ENCODE measurements at places on chromosomes 3 and 15.

GRCh38 chr15:86154705-86155104 lies 75.0 kb downstream of the AGBL1 start:
- no peak overlapping the region for H3K4me3 ChIP-seq
- no peak overlapping the region for H3K27ac ChIP-seq
- no peaks in the 10 kb centered on the region for H3K27me3 ChIP-seq
- DNase-seq: no peak
- H3K36me3 ChIP-seq: no peaks in the 10 kb centered on the region
- no peaks in the 10 kb centered on the region for H3K4me1 ChIP-seq

- no peak for DNase-seq
- no peaks in the 10 kb centered on the region for H3K36me3 ChIP-seq
These were observed 495.8 kb downstream of the GABRG3 start for GRCh38 chr15:27466758-27467157.

DNA sequence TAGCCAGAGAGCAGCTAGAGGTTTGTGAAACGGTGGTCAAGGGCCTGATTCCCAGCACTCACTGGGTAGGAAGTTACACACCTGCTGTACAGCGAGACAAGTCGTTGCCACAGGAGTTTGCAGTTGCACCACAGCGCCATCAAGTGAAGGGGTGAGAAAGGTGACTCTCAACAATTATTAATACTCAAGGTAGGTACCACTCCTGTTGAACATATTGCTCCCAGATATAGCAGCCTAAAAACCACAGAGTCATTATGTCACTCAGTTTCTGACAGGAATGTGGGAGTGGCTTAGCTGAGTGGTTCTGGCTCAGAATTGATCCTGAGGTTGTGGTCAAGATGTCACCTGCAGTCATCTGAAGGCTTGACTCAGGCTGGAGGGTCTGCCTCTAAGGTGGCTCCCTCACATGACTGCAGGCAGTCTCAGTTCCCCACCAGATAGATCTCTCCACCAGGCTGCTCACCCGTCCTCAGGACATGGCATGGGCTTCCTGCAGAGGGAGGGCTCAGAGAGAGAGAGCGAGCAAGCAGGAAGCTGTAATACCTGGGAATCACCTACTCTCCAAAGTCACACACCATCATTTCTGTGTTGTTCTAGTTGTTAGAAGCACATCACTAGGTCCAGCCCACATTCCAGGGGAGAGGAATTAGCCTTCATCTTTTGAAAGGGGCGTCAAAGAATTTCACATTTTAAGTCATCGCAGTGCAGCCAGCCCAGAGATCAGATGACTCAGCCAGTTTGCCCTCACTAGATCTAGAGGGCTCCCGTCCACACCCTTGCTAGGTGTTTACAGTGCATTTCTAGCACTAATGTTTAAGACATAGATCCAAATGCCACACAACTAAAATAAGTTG lies 17.0 kb upstream of the ANO10 start:
- no peaks in the 10 kb centered on the region for H3K36me3 ChIP-seq
- H3K4me3 ChIP-seq: no peak overlapping the region
- H3K27ac ChIP-seq: peak overlapping the region; percentile 13
- H3K4me1 ChIP-seq: peaks cover 3% of the 10 kb centered on the region

GRCh38 chr3:24686808-24687207 lies 192.2 kb upstream of the THRB start:
- no peak overlapping the region for H3K4me3 ChIP-seq
- no peaks in the 10 kb centered on the region for H3K4me1 ChIP-seq
- DNase-seq: no peak
- H3K27me3 ChIP-seq: no peaks in the 10 kb centered on the region
- no peak overlapping the region for H3K27ac ChIP-seq
- H3K36me3 ChIP-seq: no peaks in the 10 kb centered on the region

DNA sequence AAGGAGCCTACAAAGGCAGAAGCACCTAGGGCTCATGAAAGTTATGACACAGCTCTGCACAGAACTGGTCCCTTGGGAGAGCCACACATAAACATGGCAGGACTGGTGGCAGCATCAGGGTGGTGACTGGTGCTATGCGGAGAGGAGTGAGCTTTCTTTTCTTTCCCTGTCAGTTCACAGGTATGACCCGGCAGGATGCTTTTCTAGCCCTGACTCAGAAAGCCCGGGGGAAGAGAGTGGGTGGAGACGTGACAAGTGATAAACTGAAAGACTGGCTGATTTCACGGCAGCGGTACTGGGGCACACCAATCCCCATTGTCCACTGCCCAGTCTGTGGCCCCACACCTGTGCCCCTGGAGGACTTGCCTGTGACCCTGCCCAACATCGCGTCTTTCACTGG lies 103.0 kb downstream of the LARS2 start:
- no peak overlapping the region for H3K4me3 ChIP-seq
- H3K4me1 ChIP-seq: peaks cover 2% of the 10 kb centered on the region
- H3K36me3 ChIP-seq: peaks cover 54% of the 10 kb centered on the region
- H3K27ac ChIP-seq: no peak overlapping the region
- H3K27me3 ChIP-seq: no peaks in the 10 kb centered on the region
- no peak for DNase-seq

GRCh38 chr3:52099001-52099401 lies 42.6 kb upstream of the DUSP7 start:
- H3K27ac ChIP-seq: no peak overlapping the region
- H3K4me1 ChIP-seq: peaks cover 6% of the 10 kb centered on the region
- no peak overlapping the region for H3K4me3 ChIP-seq
- H3K36me3 ChIP-seq: no peaks in the 10 kb centered on the region
- no peaks in the 10 kb centered on the region for H3K27me3 ChIP-seq

DNA sequence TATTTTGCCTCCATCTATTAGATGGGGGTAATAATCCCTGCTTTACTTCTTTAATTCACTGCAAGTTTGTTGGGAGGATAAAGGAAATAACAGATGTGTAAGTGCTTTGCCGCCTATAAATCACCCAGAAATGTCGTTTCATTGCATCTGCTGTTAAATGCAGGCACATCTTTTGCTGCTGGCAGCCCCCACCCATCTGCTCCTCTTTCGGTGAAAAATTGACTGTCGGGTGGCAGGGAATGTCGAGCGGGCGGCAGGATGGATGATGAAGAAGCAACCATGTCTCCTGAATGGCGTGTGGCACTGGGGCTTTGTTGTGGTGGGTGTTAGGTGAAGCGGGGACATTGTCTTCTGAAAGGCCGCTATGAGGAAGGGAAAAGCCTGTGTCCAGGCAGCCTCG lies 543 bp upstream of the REC114 start:
- H3K36me3 ChIP-seq: no peaks in the 10 kb centered on the region
- H3K4me3 ChIP-seq: no peak overlapping the region
- peaks cover 28% of the 10 kb centered on the region for H3K27me3 ChIP-seq

GRCh38 chr3:186708983-186709679 lies 8.0 kb upstream of the KNG1 start:
- H3K36me3 ChIP-seq: no peaks in the 10 kb centered on the region
- no peak for DNase-seq
- H3K4me1 ChIP-seq: peaks cover 10% of the 10 kb centered on the region
- no peak overlapping the region for H3K27ac ChIP-seq
- H3K4me3 ChIP-seq: no peak overlapping the region

- H3K36me3 ChIP-seq: no peaks in the 10 kb centered on the region
- no peak for DNase-seq
- no peak overlapping the region for H3K4me3 ChIP-seq
- H3K4me1 ChIP-seq: no peaks in the 10 kb centered on the region
These were observed 35.7 kb downstream of the TRPM1 start for GRCh38 chr15:31065824-31066223.

DNA sequence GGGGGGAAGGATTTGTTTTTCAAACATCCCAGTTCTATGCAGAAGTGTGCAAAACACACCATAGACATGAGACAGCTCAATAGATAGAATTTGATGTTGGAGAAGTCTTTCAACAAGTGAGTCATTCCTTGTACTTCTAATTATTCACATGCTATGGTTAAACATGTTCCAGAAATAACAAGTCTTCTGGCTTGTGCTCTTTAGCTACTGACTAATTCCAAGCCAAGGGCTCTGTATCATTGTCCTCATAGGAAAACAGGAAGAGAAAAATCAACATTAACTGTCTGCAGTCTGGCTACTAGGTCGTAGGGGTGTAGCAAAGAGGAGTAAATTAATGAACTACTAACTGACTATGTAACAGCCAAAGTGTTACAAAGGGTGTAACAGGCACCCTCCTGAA lies 25.8 kb downstream of the LDHAL6B start:
- peaks cover 16% of the 10 kb centered on the region for H3K4me1 ChIP-seq
- no peaks in the 10 kb centered on the region for H3K36me3 ChIP-seq
- DNase-seq: no peak
- no peak overlapping the region for H3K27ac ChIP-seq
- peaks cover 3% of the 10 kb centered on the region for H3K27me3 ChIP-seq

DNA sequence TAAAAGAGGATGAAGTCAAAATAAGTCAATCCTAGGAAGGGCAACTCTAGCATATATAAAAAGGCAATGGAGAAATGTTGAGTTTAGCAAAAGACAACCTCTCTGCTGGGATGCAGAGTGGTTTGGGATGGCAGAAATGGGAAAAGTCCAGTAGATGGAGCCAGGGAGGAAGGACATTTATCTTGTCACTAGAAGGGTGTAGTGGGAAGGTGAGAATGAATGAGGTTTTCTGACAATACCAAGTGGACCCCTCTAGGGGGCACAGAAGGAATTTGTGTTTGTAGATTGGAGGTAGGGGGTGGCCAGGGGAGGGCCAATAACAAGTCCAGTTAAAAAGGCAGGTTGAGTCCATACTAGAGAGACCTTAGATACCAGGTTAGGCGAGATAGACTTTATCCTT lies 80.0 kb downstream of the THSD4 start:
- DNase-seq: no peak
- no peak overlapping the region for H3K4me3 ChIP-seq
- H3K27ac ChIP-seq: no peak overlapping the region
- peaks cover 6% of the 10 kb centered on the region for H3K27me3 ChIP-seq
- no peaks in the 10 kb centered on the region for H3K36me3 ChIP-seq
- H3K4me1 ChIP-seq: no peaks in the 10 kb centered on the region

DNA sequence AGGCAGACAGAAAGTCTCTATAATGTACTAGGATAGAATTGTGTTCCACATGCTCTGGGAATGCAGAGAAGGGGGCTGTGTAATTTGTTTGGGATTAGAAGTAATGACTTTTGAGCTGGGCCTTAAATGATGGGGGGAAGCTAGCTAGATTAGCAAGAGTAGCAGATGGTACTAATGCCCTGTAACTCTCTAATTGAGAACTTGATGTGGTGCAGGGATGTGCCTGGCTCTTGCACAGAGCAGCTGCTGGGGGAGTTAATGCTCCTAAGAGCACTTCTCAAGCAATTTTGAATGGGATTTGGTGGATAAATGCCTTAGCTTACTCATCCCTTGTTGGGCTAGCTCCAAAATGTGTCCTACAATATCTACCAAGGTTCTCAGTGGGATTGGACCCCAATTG lies 12.4 kb upstream of the SYN2 start:
- peaks cover 18% of the 10 kb centered on the region for H3K27me3 ChIP-seq
- H3K27ac ChIP-seq: no peak overlapping the region
- H3K4me3 ChIP-seq: no peak overlapping the region

GRCh38 chr3:126961191-126961790 lies 21.6 kb upstream of the PLXNA1 start:
- H3K36me3 ChIP-seq: peaks cover 10% of the 10 kb centered on the region
- DNase-seq: no peak
- no peaks in the 10 kb centered on the region for H3K27me3 ChIP-seq
- no peak overlapping the region for H3K27ac ChIP-seq

DNA sequence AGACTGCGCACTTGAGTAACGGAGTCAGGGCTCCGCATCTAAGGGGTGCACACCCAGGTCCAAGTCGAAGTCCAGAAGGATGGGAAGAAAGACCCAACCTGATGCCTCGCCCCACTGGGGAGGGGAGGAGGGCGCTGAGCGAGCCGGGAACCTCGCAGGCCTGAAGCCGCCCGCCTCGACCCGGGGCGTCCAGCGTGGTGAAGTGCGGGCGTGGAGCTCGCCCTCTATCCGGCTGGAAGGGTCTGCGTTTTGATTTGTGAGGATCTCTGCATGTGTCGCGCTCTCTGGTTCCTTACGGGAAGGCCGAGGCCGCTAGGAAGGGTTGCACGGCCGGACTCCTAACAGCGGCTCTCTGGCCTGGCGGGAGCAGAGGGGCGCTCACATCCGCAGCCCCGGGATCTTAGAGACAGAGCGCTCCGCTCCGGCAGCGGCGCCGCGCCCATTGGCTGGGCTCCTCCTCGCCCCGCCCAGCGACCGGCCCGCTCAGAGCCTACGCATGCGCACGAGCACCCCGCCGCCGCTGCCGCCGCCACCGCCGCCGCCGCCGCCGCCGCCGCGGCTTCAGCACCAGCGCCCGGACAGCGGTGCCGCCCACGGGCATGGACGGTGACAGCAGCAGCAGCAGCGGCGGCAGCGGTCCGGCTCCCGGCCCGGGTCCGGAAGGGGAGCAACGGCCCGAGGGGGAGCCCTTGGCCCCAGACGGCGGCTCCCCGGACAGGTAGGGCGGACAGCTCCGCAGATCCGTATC lies at the start of gene DISP2:
Gene DISP2, plus strand, starts transcription at position 497 of the 748 bp plus-strand sequence. Its CDS starts 103 bp downstream, at position 600.
- H3K4me3 ChIP-seq: peak within 1 kb of the TSS; percentile 86
- H3K27ac ChIP-seq: no peak within 1 kb of the TSS
- no peaks in the 10 kb centered on the region for H3K36me3 ChIP-seq
- H3K4me1 ChIP-seq: peaks cover 13% of the 10 kb centered on the region
- peak; percentile 83 for DNase-seq
- H3K27me3 ChIP-seq: peaks cover 4% of the 10 kb centered on the region

Data from naive thymus-derived CD8-positive, alpha-beta T cell (primary cell).